ENCODE measurements at places on chromosomes 1 and 21. TPM values are rescaled to one million over a fixed set of nuclear protein-coding genes. Genes with fewer than 3 reads are reported as not detected.

The SLC44A5 gene
- total RNA-seq, result 2.2 TPM

The GCSAML gene
- 0.13 TPM for total RNA-seq

The CD53 gene
- total RNA-seq, result not detected

The NPHS2 gene
- not detected for total RNA-seq

The PROK1 gene
- not detected for total RNA-seq

Measured in smooth muscle cell of the pulmonary artery (primary cell).